Iris pigment epithelial cell (primary cell): ENCODE measurements at places on chromosomes 6 and 20.

GRCh38 chr6:166007349-166008263 is 160.0 kb downstream of the TBXT start:
- peak; percentile 63 for DNase-seq

GRCh38 chr6:142906945-142907470 is 38.0 kb downstream of the HIVEP2 start:
- no peak for DNase-seq

DNA sequence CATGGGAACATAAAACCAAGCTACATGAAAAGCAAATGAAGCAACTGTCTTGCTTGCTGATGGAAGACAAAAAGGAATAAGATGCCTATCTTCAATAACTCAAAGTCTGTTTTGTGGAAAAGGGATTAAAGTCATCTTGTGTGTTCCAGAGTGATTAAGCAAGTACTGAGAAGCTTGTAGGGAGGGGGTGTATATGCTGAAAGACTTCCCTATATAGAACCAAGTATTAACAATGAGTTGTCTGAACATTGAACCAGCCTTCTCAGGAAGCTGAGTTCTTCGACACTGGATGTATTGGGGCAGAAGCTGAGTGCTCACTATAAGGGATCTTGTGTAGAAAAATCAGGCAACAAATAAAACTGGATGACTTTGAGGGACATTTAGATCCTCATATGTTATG is 451.8 kb downstream of the CD83 start:
- DNase-seq: no peak

DNA sequence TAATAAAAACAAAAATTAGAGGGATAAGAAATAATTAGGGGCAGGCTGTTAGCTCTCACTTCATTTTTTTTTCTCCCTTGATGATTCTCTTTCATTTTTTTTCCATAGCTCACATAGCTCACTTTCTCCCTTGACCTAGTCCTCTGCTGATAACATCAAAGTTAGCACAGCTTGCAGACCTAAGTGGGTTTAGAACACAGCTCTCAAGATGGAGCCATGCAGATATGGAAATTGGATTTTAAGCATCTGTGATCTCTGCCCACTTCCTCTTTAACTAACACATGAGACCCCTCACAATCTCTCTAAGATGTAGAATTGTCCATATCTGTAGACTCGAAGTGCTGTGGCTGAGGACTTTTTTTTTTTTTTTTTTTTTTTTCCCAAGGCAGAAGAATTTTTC is 257.1 kb downstream of the SOX4 start:
- no peak for DNase-seq

DNA sequence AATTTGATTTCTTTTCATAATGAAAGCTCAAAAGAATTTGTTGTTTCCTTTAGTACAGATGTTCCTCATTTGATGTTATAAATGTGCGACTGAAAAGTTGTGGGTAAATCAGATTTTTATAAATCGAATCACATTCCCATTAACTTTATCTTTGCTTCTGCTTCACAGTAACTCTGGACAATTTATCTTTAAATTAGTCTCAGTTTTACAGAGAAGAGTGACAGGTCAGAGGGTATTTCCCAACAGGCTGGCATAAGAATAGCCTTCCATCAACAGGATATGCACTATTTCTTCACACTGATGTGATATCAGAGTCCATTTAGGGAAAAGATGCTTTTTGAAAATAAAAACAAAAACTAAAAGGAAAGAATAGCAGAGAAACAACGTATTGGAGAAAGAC is 286.9 kb downstream of the FRK start:
- DNase-seq: no peak

DNA sequence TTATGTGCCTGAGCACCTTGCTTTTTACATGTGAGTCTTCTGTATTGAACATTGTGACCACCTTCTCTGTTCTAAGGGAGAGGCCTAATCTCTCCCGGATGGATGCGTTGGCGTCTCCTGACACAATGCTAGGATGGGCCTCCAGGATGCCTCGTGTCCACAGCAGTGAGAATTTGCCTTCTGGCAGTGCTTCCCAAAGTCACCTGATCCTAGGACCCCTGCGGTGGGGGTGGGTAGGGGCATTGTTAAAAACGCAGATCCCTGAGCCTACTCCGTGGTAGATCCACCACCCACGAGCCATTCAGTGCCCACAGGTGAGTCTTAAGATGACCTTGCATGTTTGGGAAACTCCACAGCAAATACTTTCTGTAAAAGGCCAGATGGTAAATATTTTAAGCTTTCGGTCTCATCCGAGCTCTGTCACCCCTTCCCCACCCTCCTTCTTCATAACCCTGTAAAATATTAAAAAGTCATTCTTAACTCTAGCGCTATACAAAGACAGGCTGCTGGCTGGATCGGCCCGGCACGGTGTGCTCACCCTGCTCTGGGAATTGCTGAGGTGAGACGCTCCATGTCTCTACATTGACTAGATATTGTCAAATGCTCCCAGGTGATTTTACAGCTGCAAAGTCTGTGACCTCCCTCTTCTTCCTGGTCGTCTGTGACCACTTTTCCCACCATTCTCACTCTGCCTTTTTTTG is 106.7 kb upstream of the IYD start:
- no peak for DNase-seq

GRCh38 chr6:43729537-43729936 is 40.5 kb upstream of the VEGFA start:
- DNase-seq: no peak

GRCh38 chr20:53154540-53154939 is 182.4 kb downstream of the TSHZ2 start:
- peak; percentile 32 for DNase-seq

GRCh38 chr6:52691718-52692117 is 20.8 kb downstream of the TMEM14A start:
- no peak for DNase-seq

GRCh38 chr6:135932651-135933050 is 81.2 kb downstream of the PDE7B start:
- no peak for DNase-seq

- DNase-seq: no peak
Measured at GRCh38 chr6:160882791-160883279, 108.7 kb upstream of the MAP3K4 start.
